ENCODE measurements at places on chromosomes 3 and 15.

DNA sequence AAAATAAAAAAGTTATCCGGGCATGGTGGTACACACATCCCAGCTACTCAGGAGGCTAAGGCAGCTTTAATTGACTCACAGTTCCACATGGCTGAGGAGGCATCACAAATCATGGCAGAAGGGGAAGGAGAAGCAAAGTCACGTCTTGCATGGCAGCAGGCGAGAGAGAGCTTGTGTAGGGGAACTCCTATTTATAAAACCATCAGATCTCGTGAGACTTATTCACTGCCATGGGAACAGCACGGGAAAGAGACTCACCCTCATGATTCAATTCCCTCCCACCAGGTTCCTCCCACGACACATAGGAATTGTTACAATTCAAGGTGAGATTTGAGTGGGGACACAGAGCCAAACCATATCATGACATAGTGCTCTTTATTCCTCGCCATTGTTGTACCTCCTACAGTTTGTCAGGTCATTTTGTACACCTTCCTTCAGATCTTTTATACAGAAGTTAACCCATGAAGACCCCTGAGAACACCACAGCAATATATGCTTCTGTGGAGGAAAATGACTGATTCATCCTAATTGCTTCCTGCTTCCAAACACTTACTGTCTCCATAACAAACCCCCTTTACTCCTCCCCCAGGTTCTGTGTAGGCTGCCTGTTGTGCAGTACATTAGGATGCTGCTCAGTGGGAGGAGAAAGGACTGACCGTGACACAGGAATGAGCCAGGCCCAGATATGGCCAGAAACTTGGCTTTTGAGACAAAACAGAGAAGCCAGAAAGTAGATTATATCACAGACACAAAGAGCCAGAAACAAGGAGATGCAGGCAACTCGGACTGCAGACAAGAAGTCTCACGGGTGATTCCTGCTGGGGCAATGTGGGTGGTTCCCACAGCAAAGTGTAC, 67.9 kb upstream of the HEG1 start:
- peak; percentile 53 for DNase-seq

DNA sequence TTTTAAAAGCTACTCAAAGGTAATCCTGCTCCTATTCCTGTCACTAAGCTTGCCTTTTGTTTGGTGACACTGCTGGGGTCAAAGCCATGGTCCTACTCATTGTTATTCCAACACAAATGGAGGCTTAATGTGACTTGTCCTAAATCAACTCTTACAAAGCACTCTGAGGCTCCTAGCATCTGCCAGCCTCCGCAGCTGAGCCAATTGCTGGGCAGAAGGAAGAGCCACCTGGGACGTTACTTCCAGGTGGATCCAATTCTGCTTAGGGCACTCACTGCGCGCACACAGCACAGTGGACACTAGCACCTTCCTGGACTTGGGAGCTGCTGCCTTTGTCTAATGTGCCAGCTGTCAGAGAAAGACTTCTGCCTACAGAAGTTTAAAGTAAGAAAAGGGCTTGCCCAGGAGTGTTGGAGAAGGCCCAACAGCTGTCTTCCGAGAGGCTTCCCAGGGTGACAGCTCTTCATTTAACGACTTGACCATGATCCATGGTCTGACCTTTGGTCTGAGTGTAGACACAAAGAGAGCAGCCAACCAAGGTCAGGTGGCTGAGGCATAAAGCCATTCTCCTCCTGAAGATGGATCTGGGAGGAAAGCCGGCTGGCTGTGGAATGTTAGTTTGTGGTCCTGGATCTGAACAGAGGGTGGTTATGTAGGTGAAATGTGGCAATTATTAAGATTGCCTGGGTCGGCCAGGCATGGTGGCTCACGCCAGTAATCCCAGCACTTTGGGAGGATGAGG, 102.2 kb downstream of the AQP9 start:
- DNase-seq, result no peak

DNA sequence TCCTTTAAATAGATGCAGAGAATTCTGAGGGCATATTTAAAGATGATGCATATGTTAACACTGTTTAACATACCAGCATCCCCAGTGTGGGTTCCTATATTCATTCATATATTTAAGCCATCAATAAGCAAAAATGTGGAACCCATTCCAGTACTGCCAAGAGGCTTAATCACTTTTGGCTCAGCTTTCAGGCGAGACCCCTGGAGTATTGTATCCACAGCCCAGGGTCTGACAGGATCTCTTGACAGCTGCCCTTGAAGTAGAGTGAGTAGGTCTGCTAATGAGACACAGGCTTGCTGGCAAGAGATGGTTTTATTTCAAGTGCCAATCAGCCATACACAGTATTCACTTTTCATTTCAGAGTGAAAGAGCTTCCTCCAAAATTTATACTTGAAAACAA, 367.3 kb downstream of the OCA2 start:
- DNase-seq, result no peak

DNA sequence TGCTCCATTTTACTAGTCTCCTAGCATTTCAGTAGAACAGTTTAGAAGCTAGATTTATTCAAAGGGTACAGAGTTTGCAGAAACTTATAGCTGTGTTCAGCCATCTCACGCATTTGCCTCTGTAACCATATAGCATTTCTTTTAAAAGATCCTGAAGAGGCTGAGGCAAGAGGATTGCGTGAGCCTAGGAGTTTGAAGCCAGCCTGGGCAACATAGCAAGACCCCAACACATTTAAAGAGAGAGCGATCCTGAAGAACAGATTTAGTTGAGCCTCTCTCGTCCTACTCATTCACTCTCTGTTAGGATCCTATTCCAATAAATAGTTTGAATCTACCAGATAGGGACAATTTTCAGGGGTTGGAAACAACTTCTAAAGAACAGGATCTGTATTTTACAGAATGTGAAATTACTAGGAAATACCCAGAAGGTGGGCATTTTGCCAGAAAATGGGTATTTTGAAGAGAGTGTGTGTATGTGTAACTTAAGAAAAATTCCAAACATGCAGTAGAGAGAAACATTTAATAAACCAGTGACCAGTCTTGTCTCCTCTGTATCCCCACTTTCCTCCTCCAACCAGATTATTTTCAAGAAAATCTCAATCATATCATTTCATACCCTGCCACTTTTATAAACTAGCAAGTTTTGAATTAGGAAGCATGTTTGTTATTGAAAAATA, 4.5 kb downstream of the EIF3J start:
- no peak for DNase-seq

GRCh38 chr3:42432485-42432884, 22.1 kb upstream of the LYZL4 start:
- no peak for DNase-seq

GRCh38 chr3:9168241-9168741, 81.2 kb downstream of the SRGAP3 start:
- no peak for DNase-seq

DNA sequence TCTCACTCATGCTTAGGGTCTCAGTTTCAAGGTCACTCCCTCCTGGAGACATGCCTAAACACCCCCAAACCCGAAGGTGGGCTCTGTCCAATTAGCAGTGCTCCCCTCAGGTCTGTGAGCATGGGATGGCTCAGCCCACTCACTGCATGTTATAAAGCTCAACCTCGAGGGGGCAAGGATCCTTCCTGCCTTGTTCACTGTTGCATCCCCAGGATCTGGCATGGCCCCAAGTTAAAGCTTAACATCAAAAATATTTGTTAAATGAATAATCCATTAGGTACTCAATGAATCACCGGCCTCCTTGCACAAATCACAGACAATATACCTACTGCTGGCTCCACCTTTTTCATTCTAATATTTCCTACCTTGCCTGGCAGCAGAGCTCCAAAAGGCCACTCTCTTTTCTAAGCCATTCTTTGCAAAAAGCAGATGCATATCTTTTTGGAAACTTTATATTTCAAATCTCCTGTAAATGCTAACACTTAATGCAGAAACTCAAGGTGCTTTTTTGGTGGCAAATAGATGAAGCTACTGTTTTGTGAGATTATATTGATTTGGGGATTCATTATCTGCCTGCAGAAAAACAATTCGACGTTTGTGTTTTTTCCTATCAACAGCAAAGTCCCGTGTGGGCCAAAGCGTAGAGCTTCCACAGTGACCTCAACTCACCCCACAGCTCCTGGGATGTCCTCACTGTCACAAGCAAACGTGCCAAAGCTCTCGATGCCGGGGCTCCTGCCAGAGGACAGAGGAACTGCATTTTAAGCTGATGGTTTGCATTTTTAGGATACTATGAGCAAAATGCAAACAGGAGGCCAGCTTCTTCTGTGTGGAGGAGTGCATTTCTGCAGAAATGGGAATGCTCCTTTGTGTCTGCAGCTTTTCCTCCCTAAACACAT, 35.4 kb downstream of the PCOLCE2 start:
- DNase-seq, result no peak

- DNase-seq, result no peak
Observed at GRCh38 chr15:29799859-29800258, 22.4 kb downstream of the TJP1 start.

- peak; percentile 82 for DNase-seq
Observed at GRCh38 chr3:153289334-153289808, 127.3 kb downstream of the RAP2B start.

DNA sequence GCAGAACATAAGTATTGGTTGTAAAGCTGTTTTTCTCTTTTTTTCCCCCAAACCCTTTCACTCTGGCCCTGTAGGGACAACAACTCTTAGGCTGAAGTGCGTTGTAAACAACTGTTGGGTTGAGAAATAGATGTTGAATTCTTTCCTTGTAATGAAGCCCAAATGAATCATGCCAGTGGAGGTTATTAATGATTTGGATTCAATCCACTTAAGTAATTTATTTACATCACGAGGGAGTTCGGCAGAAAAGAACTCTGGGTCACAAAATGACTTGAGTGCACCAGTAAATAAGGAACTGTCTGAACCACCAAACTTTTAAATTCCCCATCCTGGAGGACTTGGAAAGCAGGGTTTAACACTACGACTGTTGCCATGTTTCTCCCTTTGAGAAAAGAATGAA, 218.9 kb downstream of the PDZRN3 start:
- DNase-seq, result no peak

GRCh38 chr3:191087391-191087790, 111.7 kb upstream of the OSTN start:
- DNase-seq, result no peak

DNA sequence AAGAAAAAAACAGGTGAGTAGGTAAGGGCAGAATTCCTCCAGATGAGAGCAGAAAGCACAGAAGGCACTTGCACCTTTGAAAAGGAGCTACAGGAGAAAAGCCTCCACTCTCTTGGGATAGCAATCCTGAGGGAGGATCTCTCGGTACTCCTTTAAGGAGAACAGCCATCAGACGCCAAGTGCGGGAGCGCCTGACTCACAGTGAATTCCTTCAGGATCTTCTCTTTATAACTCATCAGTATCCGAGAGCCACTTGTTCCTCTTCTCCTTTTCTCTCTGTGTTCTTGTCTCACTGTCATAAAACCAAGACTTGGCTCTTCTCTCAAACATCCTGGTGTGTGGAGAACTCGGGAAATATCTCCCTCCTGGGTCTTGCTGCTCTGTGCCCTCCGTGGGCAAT, 10.1 kb upstream of the GOLGA8J start:
- DNase-seq, result no peak

DNA sequence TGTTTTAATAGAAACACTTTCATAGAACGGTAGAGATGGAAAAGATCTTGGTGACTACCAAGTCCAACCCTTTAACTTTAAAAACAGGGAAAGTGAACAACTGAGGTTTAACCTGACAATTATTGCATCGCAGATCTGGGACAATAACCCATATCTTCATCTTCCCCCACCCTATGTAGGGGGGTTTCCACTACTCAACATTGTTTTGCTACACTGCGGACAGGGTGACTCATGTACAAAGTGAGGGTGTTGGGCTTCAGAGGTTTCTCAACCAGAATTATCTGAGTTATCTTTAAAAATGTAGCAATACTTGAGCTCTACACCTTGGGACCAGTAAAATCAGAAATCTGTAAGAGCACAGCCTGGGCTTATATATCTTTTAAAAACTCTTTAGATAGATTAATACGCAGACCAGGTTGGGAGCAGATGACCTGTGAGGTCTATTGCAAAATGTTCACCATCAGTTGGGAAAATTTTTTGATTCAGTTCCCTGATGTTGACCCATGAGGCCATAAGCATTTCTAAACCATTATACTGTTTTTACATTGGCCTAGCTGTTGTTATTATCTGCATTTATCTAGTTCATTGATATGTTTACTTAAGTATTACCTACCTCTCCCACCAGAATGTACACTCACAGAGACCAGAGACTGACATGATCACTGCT, 103.6 kb upstream of the ICE2 start:
- no peak for DNase-seq

- DNase-seq, result no peak
Observed at GRCh38 chr15:61138156-61138555, 90.9 kb downstream of the RORA start.

DNA sequence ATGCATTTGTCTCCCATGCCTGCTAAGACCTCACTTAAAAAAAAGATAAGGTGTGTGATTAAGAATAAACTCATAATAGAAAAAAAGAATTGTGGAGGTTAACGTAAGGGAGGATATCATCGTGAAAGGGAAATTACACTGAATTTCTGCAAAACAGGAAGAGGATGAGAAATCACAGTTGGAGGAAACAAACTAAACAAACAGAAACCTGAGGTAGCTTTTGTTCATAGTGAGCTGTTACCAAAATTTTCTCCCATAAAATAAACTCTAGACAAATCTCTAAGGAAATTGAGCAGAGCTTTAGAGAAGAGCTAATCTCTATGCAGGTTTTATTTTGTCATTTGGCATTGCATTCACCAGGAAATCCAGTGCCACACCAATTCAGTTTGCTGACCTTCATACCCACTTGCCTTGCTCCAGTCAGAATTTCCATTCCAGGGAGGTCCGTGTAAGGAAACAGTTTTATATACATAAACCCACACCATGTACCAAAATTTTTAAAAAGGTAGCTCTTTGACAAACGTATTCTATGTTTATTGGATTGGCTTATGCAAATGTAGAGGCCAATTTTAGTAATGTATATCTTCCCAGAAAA, 231.2 kb downstream of the MBNL1 start:
- DNase-seq, result peak; percentile 16
